Stimulated activated CD8-positive, alpha-beta memory T cell treated with anti-CD3 and anti-CD28 coated beads, Interleukin-15, amount 100 ng/mL, for 48 hours (primary cell): ENCODE measurements at places on chromosomes 4 and X.

- DNase-seq = no peak
These were observed 328.0 kb downstream of the PPP3CA start for GRCh38 chr4:101019313-101019712.

DNA sequence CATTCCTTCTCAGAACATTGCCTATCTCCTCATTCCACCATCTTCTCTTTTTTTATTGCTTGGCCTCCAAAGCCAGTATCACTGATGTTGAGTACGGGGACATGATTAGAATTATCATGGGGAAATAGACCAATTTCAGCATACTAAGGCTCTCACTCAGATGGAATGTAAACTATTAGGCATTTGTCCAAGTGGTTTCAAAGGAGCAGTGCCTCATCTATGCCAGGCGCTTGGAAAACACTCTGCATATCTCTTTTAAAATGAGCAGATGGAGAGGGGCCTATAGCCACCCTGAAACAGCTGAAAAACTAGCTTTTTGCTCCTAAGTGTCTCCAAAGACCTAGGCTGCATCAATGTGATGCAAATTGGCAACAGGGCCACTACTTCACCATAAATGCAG is 150.8 kb upstream of the DIPK2B start:
- DNase-seq = no peak

GRCh38 chr4:76623217-76624045 is 188.4 kb downstream of the SHROOM3 start:
- no peak for DNase-seq

- no peak for DNase-seq
These were observed 158.3 kb upstream of the KIT start for GRCh38 chr4:54499308-54500074.

DNA sequence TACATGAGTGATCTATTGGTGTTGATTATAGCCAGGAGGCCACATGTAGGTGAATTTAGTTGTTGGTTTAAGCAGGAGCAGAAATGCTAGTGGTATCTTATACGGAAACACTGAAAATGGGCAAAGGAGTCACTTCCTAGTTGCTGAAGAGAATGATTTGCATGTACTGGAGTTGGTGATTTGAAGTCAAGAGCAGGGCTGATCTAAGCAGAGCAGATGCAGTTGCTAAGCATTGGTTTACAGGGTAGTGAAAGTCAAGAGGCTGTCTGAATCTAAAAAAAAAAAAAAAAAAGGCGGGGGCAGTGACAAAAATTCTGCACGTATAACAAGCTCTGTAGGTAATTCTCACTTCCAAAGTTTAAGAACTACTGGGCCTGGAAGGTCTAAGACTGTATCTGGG is 90.4 kb upstream of the HPRT1 start:
- DNase-seq = no peak

- DNase-seq = no peak
These were observed 172.9 kb downstream of the PRDM5 start for GRCh38 chr4:120749445-120750151.

DNA sequence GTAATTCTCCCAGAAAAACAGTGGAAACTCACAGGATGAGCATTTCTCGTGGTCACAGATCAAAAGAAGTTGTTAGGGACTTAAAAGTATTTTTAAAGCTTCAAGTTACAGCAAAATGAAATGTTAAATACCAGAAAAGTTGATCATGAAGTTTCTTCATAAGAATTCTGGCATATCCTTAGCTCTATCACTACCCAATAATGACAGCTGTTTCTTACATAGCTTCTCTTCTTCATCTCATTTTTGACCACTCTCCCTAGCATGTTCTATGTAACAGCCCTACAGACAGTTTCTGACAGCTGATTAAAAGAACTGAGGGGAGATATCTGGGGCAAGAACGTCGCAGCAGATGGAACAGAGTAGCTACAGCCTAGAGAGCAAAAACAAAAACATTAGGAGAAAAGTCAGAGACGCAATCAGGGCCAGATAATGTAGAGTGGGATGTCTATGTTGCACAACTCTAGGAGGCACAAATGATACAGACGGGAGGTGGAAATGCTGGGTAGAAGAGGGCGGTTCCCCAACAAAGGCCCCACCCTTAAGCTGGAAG is 108.7 kb downstream of the CORIN start:
- no peak for DNase-seq

GRCh38 chr4:36835246-36835645 is 409.3 kb upstream of the NWD2 start:
- no peak for DNase-seq

DNA sequence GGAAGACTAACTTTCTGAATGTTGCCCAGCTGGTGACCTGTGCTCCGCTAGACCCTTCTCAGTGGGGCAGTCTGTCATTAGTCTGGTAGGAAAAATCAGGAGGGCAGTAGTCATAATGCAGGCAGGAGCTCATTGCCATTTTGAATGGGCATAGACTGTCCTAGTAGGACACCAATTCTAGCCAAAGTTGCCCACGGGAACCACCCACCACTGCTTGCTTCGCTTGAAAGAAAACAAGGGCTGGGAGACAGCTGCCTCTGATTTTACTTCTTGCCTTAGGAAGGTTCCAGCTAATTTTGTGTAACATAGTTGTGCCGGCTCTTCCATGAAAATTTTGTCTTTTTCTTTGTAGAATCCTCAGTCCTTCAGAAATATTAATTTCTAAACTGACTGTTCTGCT is 23.3 kb downstream of the HOPX start:
- DNase-seq = no peak

DNA sequence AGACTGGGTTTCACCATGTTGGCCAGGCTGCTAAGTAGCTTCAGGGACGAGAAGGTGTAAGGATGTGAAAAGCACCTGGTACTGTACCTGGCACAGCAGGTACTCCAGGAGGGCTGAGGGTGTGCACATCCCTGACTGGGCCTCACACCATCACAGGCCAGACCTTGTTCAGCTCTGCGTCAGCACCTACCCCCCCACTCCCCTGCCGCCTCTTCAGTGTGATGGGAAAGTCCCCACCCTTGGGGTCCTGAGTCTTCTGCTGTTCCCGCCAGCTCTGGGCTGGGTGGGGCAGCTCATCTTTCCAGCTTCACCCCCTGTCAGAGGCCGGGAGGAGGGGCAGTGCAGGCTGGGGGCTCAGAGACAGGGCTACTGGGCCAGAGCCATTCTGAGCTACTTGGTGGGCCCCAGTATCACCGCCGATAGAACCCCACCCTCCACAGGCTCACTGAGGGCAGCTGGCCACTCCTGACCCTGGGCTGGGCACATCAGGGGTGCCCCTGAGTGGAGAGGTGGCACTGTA is 6.7 kb upstream of the SH3BP2 start:
- DNase-seq = peak; percentile 63

- no peak for DNase-seq
These were observed 62.3 kb upstream of the CD99 start for GRCh38 chrX:2628751-2629315.

GRCh38 chrX:43255596-43255995 is 400.5 kb upstream of the MAOA start:
- no peak for DNase-seq

GRCh38 chr4:25343671-25344070 is 31.1 kb downstream of the ZCCHC4 start:
- DNase-seq = no peak

DNA sequence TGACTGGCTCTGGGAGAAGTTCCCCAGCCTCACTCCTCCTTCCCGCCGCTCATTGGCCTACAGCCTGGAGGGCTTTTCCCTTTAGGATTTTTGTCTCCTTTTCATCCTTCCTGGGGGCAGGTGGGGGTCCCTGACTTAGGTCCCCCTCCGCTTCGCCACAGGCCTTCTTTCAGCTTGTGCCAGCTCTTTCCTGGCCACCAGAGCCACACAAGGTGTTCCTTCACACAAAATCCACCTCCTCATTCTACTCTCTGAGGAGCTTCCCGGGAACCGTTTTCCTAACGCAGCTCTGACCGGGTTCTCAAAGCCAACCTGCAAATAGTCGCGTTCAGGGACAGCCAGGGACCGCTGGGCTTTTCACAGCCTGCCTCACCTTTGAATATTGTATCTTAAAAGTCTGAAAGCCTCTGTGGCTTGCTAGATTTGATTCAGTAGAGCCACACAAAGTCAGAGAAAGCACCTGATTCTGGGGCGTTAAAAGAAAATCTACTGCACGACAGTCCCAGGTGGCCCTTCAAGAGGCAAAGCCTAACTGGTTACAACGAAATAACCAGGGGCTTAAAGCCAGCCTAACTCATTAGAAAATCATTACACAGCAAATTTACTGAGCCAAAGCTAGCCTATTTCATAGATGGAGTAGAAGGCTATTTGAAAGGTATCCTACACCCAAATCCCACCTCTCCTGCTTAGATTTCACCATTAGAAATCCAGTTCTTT is 731 bp upstream of the GPC3 start:
- no peak for DNase-seq

DNA sequence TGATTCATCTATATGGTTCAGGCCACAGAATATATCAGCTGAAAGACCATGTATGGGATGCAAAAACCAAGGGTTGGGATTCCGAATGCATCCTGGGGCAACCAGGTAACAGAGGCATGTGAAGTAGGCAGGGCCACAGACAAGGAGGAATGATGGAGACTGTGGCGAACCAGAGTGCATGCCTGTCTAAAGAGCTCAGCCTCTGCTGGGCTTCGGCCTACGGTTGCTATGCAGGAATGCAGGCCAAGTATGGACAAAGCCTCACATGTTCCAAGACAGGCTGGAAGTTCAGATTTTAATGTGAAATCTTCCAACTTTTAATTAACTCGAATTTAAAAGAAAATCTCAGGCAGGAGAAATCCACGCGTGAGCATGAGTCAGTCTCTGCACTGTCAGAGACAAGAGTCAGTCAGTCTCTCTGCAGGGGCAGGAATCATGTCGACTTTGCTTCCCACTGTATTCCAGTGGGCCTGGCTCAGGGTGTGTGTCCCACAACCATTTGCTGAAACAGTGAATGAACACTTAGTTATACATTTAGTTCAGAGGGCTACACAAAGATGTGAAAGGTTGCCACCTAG is 344.4 kb downstream of the UNC5C start:
- DNase-seq = no peak

GRCh38 chrX:104122829-104123228 is 10.5 kb downstream of the ZCCHC18 start:
- DNase-seq = no peak

DNA sequence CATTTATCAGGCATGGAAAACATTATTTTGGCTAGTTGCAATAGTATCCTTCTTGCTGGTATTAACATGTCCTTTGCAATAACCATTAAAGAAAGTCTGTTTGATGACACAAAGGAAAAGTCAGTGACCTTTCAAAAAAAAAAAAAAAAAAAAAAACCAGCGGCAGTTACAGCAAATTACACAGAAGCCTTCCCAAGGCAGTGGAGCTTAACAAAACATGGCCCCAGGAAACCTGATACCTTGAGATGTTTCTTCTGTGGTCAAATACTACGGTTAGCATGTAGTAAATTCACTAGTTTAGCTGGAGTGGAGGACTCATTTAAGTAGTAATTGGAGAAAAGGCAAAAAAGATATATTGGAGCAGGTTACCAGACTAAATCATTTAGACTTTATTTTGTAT is 359.1 kb downstream of the DACH2 start:
- no peak for DNase-seq

DNA sequence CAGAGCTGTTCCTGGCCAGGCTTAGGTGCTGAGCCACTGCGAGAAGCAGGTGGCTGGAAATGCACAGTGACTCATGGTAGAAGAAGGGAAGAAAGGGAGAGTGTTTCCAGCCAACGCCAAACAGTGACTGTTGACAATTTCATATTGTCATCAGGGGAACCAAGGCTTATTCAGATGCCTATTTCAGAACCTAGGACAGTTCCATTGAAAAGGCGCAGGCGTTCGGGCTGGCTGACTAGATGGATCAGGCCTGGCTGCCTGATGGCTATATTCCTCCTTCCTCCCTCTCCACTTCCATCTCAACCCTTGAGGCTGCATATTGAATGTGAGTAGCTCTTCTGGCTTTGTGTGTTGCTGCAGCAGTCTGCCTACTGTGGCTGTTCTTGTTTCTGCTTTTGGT is 73.0 kb upstream of the FRMPD4 start:
- no peak for DNase-seq

DNA sequence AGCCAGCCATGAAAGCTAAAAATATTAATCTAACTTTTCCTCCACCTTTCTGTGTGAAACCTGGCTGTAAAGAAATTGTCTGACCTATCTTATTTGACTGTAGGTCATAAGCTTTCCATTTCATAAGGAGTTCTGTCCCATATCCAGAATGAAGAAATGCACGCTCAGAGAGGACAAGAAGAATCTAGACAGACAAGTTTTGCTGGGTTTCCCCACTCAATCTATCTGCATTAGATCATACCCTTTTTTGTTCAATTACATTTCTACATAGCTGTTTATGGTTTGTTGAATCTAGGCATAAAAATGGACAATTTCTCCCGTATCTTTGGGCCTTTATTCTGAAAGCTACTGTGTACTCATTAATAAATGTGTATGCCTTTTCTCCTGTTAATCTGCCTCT is 1495.1 kb downstream of the C4orf33 start:
- DNase-seq = no peak

DNA sequence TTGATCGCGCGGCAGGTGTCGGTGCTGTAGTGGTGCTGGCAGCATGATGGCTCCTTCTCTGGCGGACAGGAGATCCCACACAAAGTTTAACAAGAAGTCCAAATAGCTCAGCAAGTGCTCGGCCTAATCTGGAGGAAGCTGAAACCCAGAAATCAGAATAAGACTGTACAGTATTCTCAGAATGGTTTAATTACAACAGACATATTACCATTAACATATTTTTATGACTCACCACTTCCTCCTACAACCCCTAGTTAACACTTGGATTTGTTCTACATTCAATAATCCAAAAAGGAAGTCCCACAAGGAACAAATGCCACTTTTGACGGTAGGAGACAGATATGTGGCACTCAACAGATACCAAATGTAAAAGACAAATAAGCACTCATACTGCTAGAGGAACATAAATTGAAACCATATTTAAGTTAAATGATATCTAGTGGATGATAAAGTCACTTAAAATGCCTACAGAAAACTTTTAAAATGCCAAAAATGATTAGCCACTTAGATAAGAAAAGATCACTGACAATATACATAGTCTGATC is 91.2 kb downstream of the HUWE1 start:
- DNase-seq = no peak

DNA sequence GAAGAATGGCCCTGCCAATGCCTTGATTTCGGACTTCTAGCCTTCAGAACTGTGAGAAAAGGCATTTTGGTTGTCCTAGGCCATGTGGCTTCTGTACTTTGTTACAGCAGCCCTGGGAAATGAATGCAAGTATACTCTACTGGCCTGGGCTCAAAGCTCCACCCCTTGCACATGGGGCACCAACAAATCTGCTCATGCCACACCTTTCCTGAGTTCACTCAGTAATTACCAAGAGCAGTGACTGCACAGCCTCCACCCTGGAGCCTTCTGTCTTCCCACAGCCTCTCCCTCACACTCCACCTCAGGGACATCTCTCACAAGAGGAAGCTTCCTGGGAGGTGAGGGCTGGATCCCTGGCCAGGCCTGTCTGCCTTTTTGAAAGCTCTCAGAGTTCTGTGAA is 29.1 kb upstream of the GAB1 start:
- no peak for DNase-seq

GRCh38 chrX:136353526-136354093 is 52.8 kb downstream of the ADGRG4 start:
- no peak for DNase-seq

DNA sequence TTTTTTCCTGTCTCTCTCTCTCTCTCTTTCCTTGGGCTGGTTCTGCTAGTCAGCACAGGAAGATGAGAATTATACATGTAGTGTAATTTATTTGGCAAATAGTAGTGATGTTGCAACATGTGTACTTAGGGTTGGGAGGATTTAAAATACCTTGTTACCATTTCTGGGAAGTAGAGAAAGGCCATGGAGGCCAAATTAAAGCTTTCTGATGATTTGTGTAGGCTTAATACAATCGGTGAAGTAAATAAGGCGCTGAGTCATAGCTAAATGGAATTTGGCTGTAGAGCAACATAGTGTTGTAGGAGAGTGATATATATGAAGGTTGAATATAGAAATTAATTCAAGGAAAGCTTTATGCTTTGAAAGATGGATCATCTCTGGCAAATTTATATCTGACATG is 295.3 kb downstream of the GRID2 start:
- no peak for DNase-seq
